Stimulated activated CD8-positive, alpha-beta memory T cell treated with anti-CD3 and anti-CD28 coated beads, Interleukin-4, amount 100 ng/mL, for 4 hours (primary cell): ENCODE measurements at places on chromosomes 4 and X.

DNA sequence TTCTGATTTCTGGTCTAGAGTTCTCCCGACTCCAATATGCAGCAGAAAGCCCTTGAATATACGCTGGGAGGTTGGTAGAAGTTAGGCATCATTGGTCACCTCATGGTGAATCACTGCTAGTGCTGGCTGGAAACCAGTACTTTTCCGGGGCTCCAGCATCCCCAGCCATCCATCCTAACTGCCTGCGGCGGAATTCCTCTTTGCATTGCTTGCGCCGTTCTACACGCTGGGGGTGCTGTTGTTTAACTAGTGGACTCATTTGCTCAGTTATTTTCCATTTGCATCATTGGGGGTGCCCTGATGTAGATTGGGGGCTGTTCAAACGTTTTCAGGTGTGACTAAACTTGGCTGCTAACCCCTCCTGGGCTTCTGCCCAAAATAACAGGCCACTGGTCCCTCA lies 23.3 kb upstream of the GPR50 start:
- no peak for DNase-seq

DNA sequence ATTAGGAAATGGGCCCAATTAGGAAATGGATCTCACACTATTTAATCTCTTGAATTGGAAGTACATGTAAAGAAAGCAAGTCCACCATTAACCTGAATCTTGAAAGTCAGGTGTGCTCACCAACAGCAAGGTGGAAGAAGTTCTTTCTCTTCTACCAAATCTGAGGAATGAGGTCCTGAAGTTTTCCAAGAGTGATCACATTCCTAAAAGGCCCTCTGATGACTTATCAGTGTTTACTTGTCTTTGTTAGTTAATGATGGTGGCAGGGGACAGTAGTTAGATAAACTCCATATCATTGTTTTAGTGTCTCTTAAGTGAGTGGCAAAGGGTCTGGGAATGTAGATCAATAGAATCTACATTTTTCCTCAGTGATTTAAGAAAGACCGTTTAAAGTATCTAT lies 61.3 kb upstream of the APELA start:
- DNase-seq, result no peak

GRCh38 chrX:40931921-40932320 lies 153.3 kb upstream of the USP9X start:
- no peak for DNase-seq

DNA sequence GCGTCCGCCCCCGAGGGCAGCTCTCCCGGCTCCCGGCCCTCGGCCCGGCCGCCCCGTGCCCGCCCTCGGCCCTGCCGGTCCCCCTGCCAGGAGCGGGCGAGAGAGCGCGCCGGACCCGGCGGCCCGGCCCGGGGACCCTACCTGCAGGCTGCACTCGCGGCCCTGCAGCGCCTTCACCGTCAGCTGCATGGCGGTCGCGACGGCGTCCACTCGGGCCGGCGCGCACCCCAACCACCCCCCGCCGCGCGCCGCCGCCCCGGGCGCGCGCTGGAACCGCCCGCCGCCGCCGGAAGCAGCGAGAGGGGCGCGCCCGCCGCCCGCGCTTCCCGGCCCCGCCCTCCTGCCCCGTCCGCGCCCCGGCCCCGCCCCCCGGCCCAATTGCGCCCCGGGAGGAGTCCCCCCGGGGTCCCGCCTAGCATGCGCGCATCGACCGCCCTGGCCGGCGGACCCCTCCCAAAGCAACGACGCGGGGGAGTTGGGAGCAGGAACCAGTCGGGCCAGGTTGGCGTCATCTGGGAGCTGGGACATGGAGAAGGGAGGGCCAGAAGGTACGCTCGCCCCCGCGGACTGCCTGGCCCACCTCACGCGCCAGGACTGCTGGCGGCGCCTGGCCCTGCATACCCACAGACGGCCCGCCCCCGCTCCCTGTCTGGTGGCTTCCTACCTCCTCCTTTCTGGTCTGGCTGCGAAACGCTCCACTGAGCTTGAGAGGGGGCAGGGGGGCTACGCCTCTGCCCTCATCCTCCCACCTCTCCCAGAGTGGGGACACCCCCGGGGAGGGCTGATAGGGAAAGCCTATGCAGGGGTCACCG lies at the start of gene UBL4A:
Gene UBL4A, minus strand, starts transcription at position 220 of the 812 bp plus-strand sequence. Its CDS starts 31 bp downstream, at position 189.
- DNase-seq, result no peak

DNA sequence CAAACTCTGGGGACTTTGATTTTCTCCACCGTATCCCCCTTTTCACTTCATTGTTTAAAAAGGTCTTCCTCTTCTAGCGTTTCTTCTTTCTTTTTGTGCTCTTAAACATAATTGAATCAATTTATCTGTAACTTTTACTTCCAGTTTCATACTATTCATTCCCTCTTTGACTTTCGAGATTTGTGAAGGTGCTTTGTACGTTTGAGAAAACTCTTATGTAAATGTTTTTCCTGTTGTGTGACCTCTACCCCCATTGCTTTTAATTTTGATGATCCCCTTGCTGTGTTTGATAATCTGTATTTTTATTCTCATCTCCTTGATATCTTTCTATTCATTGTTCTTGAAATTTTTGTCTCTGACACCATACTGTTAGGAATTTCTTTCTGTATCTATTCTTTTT lies 4.8 kb downstream of the USP38 start:
- DNase-seq, result no peak

GRCh38 chrX:26208012-26208411 lies 8.0 kb upstream of the MAGEB5 start:
- DNase-seq, result no peak

DNA sequence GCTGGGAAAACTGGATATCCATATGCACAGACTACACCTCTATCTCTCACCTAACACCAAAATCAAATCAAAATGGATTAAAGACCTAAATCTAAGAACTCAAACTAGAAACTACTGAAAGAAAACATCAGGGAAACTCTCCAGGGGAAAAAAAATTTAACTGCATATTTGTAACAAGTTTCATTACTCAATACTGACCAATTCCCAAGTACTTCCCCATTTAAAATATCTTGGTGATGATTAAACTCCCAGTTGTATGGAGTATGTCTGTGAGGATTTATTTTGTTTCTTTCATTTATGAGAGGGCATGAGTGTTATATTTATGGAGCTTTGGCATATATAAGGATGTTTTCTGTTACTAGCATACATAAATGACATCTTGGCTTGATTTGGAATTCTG lies 112.3 kb upstream of the IL15 start:
- no peak for DNase-seq

DNA sequence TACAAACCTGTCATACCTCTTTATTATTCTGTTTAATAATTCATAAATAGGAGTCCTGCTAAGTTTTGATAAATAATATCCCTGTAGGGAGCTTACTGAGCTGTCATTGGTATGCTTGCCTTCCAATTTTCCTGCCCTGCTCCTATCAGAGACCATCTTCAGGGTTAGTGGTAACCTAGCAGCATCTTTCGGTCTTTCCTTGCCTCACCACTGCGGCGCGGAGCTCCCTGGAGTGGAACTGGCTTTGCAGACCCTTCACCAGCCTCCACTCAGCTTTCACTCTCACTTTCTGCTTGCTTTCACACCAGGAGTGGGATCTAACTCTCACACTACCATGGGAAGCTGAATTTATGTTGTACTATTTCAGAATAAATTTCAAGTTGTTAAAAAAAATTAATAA lies 481.7 kb upstream of the ATOH1 start:
- no peak for DNase-seq

DNA sequence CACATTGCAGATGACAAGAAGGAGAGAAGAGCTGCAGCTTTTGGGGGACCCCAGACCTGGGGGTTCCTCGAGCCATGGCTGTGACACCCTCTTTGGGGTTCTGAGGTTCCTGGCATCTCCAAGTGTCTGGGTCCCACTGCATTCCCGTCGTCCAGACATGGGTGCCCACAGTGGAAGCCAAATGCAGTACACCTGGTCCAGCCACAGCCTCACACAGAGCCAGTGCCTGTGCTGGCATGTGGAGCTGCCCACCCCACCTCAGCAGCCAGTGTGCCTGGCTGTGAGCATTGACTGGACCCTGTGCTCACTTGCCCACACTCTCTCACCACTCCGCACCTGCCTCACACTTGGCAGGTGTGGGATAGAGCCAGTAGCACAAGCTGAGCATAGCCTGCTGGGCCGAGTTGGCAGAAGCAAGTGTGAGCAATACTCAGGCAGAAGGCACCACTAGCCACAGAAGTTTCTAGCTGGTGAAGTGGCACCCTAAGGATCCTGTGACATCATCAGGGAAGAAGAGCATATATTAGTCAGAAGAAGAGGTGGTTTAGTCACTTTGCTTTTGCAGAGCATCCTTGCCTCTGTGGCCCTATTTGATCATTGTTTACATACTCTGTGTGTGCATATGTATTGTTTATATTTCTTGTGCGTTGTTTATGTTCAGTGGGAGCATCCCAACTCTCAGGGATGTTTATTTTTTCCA lies 65.0 kb upstream of the MAGEB2 start:
- DNase-seq, result no peak

DNA sequence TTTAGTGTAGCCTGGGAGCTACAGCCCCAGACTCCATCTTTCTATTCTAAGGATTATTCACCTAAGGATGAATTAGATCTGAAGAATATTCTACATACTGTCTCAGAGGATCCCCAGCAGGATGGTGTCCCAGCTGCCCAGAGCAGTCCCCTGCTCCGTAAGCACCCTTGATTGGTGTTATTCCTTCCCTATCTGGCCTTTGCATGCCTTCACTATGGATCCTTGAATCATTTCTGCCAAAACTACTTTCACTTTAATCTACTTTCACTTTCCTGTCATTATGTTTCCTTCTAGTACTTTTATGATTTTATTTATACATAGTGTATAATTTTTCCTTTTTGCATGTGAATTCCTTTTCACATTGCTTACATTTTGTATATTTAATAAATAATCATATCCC lies 39.2 kb downstream of the ARHGAP24 start:
- DNase-seq, result no peak

- DNase-seq, result no peak
These were observed 39.1 kb downstream of the SUPT20HL1 start for GRCh38 chrX:24399550-24399949.

- no peak for DNase-seq
These were observed 304.1 kb upstream of the TECRL start for GRCh38 chr4:64713256-64713840.

DNA sequence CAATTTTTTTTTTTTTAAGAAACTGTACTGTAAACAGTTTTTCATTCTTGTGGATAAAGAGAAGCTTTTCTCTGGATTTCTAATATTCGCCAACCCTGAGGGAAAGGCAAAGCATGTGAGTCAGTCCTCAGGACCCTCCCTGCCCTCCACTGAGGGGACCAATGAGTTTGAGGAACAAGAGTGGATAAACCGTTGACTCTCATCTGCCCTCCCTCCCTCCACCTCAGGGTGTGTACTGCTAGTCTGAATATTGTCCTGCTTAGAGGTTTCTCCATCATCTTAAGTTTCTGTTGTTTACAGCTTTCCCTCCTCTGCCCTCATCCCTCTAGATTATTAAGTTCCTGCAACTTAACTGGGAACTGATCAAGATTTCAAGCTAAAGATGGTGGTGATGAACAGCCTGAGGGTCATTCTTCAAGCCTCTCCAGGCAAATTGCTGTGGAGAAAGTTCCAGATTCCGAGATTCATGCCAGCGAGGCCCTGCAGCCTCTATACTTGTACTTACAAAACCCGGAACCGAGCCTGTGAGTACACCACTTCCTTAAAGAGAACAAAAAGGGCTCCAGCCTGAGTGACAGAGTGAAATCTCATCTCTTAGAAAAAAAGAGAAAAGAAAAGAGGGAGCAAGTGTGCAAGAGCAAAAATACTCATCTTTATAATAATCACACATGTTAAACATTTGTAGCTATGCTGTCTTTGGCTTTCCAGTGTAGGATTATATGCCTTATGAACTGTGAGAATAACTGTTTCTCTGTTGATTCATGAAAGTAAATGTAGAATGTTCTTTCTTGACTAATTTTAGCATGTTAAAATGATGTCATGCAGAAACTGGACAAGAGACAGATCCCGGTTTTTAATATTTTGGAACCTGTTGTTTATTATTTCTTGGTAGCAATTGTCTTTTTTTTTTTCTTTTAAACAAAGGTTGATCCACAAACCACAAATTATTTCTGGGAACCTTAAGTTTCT lies 11.9 kb downstream of the CA5B start:
- no peak for DNase-seq

- DNase-seq, result no peak
These were observed 30.8 kb downstream of the MTM1 start for GRCh38 chrX:150599226-150599625.

DNA sequence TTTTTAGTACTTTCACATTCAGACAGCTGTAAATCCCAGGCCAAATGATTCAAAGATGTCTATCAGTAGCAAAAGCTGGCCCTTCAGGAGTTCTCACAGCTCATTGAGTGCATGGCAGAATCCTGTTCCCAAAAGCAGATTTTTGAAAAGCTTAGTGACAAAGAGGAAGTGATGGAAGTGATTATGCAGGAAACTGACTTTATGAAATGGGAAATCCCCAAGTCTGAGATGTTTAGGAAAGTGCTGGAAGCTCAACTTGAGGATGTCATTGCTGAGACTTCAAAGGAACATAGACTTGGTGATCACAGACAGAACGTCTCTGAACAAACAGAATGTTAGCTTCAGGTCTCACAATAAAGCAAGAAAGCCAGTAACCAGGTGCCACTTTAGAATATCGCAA lies 51.0 kb upstream of the CFAP47 start:
- DNase-seq, result no peak

DNA sequence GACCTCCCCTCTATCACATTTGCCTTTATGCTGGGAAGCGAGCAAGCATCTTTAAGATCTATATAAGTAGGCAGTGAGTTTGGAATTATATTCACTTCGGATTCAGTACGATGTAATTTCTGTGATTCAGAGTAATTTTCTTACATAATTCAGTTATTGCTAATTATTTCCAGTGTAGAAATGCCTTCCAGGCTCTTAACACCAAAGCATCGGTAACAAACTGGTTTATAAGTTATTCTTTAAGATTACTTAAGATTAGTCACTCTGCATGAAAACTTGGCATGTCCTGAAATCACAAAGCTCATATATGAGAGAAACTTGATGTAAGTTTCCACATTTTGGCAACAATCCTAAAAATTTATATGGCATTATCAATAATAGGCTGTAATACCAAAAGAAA lies 120.8 kb downstream of the ADAMTS3 start:
- DNase-seq, result no peak

- no peak for DNase-seq
These were observed 281.7 kb upstream of the PITX2 start for GRCh38 chr4:110904435-110905065.

DNA sequence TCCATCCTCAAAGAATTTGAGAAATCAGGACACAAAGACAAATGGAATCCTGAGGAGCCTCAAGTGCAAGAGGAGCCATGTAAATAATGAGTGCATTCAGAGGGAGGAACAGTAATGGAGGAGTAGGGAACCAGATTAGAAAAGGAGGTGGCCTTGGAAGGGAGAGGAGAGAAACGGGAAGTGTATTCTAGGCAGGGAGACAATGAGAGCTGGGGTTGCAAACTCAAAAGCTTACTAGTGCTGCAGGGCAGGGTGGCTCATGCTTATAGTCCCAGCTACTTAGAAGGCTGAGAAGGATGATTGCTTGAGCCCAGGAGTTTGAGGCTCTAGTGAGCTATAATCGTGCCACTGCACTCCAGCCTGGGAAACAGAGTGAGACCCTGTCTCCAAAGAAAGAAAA lies 113.2 kb upstream of the LSM6 start:
- no peak for DNase-seq

DNA sequence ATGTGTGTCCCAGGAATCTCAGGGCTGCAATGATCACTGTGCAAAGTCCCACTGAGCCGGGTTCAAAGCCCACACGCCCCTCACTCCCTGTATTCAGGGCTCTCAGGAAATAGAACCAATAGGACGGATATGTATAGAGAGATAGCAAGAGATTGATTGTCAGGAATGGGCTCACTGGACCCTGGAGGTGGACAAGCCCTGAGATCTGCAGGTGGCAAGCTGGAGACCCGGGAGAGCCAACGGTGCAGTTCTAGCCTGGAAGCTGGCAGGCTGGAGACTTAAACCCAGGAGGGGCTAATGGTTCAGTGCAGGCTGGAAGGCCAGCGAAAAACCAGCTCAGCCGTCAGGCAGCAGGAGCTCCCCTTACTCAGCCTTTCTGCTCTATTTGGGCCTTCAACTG lies 52.8 kb upstream of the ADRA2C start:
- DNase-seq, result no peak
